ENCODE measurements at places on chromosomes 5 and 9.

DNA sequence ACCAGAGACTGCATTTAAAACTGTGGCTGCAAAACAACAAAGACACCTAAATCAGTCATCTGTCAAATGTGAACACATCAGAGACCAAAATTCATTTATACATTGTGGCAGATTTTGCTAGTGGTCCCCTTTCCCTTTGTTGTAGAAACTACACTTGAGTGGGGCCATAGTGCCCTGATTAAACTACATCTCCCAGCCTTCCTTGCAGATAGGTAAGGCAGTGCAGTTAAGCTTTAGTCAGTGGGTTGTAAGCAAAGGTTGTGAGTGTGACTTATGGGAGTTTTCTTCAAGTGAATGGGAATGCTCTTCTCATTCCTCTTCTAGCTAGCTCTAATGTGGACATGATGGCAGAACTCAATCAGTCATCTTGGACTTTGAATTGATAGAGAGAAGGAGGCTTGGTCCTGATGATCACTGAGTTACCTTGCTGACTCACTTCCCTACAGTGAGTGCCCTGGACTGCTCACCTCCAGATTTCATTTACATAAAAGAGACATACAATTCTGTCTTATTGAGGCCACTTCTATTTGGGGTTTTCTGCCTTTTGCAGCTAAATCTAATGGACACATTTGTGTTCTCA lies 35.2 kb upstream of the SPARC start:
- DNase-seq: no peak

DNA sequence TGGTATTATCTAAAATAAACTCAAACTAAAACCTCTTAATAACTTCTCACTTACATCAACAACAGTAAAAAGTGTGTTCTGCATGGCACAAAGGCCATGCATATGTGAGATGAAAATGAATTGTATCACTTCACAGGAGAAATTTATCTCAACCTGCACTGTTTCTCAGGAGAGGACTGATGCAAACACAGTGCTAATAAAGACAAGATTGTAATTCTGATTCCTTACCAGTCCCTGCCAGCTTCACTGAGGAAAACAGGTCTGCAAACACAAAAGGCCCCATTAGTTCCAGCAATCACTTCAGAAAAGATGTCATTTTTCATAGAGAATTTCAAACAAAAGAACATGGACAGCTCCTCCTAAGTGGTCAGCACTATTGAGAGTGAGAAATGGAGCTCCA lies 117.3 kb upstream of the PDE4D start:
- DNase-seq: no peak

DNA sequence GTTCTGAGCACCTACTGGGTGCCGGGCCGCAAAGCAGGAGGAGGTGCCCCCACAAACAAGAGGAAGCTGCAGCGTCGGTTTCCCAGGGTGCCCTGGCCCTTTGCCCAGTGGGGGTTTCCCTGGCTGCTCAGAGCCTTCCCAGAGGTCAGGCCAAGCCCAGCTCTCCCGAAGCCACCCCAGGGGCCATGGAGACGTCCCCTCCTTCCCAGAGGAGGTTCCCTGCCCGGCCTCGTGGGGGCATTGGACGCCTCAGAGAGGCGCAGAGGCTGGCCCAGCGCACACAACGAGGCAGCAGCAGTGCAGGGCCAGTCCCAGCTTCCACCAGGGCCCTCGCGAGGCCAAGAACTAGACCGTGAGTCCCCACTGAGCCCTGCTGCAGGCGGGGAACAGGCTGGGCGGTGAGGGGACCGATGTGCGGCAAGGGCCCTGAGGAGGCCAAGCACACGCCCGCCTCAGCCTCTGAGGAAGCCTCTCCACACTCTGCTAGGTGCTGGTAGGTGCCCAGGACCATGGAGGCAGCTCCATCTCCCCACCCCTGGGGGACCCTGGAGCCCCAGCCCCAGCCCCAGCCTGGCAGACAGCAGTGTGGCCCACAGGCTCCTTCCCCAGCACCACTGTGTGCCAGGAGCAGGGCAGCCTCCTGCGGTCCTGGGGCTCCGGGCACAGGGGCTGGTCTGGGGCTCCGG lies 7.0 kb downstream of the DIPK1B start:
- no peak for DNase-seq

GRCh38 chr9:34457266-34458012 lies 931 bp downstream of the FAM219A start:
- peak; percentile 56 for DNase-seq

DNA sequence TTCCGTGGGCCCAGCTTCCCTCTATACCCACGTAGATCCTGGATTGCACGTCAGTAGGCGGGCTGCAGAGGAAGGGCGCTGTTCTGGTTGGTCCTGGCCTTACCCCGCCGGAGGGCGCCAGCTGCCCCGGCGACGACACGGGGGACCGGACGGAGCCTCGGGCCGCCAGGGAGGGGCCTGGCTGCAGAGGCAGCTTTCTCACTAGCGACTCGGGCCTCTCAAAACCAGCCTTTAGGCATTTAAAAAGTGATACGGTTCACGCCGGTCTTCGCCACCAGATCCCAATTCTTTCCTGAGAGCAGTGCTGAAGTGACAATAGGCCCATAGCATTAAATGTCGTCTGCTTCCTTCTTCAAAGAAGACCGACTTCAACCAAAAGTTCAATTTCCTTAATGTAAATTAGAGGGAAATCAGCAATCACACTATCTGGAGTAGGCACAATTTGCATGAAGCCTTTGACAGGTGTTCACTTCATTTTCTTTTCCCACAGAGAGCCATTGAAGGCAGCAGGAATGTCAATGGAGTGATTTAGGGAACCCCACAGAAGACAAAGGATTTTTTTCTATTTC lies 17.6 kb upstream of the UBE2D2 start:
- DNase-seq: no peak

GRCh38 chr5:135120951-135121350 lies 86.9 kb upstream of the PITX1 start:
- DNase-seq: no peak

DNA sequence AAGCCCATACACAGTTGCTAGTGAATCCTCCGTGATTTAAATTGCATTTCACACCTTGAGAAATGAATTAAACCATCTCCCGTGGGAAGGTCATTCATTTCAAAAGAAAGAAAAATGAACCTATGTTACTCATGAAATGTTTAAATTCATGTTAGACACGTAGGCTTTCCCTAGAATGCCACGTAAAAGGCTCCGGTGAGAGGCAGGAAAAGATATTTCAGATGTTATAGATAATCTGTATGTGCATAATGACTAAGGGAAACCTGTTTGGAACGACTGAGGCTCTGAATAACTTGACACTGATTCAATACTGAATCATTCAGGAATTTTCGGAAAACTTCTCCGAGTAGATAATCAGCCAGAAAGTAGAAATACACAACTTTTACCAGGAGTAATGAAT lies 134.3 kb upstream of the ICE1 start:
- no peak for DNase-seq

GRCh38 chr9:79329861-79330260 lies 241.9 kb upstream of the TLE4 start:
- DNase-seq: no peak

DNA sequence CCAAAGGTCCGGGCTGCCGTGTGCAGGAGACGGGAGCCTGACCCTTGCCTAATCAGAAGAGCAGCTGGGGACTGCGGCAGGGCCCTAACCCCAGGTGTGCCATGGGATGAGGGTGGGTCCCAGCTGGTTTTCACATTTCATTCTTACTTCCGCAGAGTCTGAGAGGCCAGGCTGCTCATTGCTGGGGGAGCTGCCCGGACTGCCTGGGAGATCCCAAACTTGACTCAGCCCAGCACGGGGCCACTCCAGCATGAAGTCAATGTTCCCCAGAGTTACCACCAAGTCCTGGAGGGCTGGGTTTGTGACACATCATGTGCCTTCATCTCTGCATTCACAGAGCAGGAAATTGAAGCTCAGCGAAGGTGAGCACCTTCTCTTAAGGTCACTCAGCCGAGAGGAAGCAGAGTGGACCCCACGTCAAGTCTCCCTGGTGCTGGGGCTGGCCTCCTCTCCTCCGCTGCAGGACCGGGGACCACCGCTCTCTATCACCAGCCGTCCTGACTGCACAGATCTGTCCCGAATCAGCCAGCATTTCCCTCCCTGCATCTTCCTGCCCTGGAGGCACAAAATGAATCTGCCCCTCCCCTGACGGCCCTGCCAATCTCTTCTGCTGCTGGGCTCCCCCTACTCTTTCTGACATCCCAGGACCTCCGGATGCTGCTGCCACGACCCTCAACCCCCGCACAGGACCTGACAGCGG lies 54.6 kb upstream of the PHYKPL start:
- no peak for DNase-seq

- DNase-seq: no peak
These were observed 38.3 kb upstream of the NEURL1B start for GRCh38 chr5:172602783-172603231.

DNA sequence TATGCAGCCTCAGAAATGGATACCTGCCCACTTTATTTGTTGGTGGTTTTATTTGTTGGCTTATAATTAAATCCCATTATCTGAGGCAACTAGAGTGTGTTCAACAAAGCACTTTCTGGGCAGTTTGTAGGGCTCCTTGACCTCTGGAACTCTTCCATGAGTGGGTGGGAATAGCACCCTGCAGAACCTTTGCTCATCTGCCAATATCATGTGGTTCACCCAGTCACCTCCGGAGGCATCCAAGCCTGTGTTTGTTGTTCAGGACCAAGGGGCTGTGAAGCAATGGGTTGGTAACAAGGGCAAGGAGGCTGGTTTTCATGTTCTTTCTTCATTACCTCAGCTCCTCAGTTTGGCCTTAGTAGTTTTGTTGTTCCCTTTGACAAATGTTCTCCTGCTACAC lies 314.0 kb downstream of the NDUFS4 start:
- no peak for DNase-seq

DNA sequence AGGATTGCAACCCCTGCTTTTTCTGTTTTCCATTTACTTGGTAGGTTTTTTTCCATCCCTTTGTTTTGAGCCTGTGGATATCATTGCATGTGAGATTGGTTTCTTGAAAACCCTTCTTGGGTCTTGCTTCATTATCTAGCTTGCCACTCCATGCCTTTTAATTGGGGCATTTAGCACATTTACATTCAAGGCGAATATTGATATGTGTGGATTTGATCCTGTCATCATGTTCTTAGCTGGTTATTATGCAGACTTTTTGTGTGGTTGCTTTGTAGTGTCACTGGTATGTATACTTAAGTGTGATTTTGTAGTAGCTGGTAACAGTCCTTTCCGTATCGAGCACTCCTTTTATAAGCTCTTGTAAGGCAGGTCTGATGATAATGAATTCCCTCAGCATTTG lies 26.5 kb downstream of the LOX start:
- DNase-seq: no peak

- DNase-seq: no peak
These were observed 55.5 kb upstream of the DMRT1 start for GRCh38 chr9:785997-786396.

GRCh38 chr5:180688330-180689070 lies 39.1 kb upstream of the FLT4 start:
- DNase-seq: no peak

DNA sequence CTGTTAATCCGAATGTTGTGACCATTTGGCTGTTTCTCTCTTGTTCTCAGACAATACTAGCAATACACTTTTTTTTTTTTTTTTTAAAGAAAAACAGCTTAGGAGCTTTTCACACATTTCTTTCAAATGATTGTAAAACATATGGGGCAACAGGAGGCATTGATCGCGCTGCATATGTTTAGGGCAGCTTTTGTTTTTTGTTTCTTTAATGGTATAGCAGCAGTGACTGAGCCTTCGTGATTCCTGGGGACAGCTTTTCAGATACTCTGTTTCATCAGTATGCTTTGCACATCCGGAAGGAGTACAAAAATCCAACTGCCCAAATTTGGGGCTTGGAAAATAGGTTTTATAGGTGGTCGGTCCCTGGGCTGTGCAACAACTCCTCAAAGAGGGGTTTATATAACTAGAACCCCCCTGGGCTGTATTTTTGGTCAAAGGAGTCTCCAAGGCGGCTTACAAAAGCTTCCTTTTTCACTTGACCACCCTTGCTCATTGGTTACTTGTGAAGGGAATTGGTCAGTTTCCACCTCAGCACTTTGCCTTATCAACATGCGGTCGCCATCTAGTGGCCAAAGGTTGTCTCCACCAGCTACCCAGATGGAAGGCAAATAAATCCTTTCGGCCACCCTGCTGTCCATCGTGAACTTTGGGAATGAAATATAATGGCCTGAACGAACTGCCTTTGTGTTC lies 91.8 kb downstream of the PDE6A start:
- DNase-seq: peak; percentile 89

DNA sequence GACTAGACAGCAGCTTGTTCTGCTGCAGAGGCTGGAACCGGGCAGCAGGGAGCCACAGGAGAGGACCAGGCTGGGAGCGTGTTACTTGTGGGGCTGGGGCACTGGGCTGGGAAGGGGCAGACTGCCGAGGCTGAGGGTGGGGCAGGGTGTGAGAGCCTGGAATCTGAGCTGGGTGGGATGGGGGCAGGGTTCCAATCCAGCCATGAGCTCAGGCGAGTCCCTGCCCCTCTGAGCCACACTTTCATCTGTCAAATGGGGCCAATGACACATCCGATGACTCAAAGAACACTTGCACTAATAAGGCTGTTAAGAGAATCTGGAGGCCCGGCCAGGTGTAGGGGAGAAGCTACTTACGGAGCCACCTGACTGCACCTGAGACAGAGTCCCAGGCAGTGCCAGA lies 18.7 kb upstream of the WDR38 start:
- no peak for DNase-seq

- DNase-seq: no peak
These were observed 80.2 kb upstream of the PANK3 start for GRCh38 chr5:168659286-168659847.

DNA sequence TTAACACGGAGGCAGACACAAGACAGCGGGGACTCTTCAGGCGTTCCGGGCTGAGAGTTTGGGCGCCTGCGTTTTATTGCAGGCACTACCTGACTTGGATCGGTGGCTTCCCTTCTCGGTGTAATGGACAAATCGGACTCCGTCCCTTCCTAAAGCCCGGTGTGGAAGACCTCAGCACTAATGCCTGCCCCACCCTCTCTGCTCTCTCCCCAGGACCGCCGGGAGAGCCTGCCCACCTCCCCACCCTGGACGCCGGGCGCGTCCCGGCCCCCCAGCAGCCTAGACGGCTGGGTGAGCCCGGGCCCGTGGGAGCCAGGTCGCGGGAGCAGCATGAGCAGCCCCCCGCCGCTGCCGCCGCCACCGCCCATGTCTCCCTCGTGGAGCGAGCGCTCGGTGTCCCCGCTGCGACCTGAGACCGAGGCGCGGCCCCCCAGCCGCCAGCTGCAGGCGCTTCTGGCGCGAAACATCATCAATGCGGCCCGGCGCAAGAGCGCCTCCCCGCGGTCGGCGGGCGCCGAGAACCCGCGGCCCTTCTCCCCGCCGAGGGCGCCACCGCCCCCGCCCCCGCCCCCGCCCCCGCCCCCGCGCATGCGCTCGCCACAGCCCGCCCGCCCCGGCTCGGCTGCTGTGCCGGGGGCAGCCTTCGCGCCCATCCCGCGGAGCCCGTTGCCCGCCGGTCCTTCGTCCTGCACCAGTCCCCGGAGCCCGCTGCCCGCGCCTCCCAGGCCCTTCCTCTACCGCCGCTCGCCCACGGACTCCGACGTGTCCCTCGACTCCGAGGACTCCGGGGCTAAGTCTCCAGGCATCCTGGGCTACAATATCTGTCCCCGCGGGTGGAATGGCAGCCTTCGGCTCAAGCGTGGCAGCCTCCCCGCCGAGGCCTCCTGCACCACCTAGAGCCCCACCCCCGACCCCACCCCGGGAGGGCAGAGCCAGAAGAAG lies 4.6 kb upstream of the MYOZ3 start:
- DNase-seq: peak; percentile 71

All from SJSA1 (cell line).